ENCODE measurements at places on chromosomes 12 and 14. TPM values are rescaled to one million over a fixed set of nuclear protein-coding genes. Genes with fewer than 3 reads are reported as not detected.

GPD1 gene
- 9.0 TPM for total RNA-seq

PLCZ1 gene
- not detected for total RNA-seq

TULP3 gene
- 26.5 TPM for total RNA-seq

SIX6 gene
- total RNA-seq, result not detected

PRICKLE1 gene
- total RNA-seq, result 28.7 TPM

DIO2 gene
- 3.5 TPM for total RNA-seq

CLEC7A gene
- total RNA-seq, result 16.2 TPM

NT5DC3 gene
- 16.3 TPM for total RNA-seq

RIMBP2 gene
- total RNA-seq, result 35.6 TPM

MYO1H gene
- 0.79 TPM for total RNA-seq

CMTM5 gene
- total RNA-seq, result not detected

GNB3 gene
- 6.3 TPM for total RNA-seq

SMCO2 gene
- 0.31 TPM for total RNA-seq

ANG gene
- 24.5 TPM for total RNA-seq

RERGL gene
- total RNA-seq, result 1.1 TPM

PLEK2 gene
- total RNA-seq, result not detected

GPRC5A gene
- total RNA-seq, result 152 TPM
